ENCODE measurements at places on chromosomes 2 and 18.

DNA sequence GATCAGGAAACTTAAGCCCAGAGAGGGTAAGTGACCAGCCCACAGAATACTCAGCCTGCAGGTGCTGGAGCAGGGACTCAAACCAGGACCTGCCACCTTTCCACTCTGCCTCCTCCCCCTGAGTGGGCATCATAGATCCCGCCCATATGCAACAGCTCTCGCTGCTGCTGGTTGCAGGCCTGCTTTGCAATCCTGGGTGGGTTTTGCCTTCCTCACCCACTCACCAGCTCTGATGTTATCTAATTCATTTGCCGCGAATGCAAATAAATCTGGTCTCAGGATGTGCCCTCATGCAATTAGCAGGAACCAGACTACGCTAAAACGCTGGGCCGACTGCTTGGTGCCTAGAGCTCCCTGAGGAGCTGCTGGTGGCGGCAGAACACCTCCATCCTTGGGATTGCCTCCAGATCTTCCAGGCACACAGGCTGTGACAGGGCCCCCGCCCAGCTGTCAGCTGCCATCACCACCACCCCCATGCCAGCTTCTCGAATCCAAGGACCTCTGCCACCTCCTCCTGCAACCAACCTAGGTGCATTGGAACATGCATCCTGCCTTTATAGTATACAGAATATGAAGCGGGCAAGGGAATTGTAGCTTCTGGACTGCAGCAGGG lies 28.8 kb downstream of the CNGA3 start:
- peak; percentile 28 for DNase-seq

- no peak for DNase-seq
Observed at GRCh38 chr2:143796051-143796450, 666.8 kb downstream of the ARHGAP15 start.

DNA sequence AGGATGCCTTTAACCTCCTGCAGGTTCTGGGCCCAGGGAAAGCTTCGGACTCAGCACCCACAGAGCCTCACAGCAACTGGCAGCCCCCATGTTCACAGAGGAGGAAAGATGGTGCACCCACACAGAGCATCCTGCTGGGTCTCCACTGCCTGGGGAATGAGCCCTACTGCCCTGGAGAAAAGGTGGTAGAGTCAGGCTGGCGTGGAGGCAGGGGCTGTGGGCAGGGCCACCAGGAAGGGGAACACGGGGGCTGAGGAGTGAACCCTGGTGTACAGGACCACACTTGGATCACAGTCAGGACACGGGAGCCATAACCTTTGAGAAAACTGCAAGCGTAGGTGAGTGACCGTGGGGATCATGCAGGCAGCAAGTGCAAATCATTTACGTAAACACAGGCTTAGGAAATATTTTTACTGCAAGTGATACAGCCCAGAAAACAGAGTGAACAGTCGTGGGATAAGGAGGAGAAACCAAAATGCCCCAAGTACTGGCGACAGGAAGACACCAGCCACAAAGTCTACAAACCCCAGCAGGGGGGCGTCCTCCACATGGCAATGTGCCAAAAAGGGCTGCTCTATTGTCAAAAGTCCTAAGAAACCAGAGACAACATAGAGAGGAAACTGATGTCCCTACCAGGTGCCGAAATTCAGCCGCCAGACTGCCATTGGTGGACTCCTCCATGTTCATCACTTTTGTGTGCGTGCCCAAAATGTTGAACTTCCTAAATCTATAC lies 27.6 kb downstream of the STAT1 start:
- no peak for DNase-seq

- no peak for DNase-seq
Observed at GRCh38 chr2:188364033-188364630, 72.5 kb downstream of the GULP1 start.

- no peak for DNase-seq
Observed at GRCh38 chr2:239944694-239945551, 80.2 kb downstream of the NDUFA10 start.

- peak; percentile 31 for DNase-seq
Observed at GRCh38 chr18:57444301-57444759, 9.2 kb downstream of the ONECUT2 start.

DNA sequence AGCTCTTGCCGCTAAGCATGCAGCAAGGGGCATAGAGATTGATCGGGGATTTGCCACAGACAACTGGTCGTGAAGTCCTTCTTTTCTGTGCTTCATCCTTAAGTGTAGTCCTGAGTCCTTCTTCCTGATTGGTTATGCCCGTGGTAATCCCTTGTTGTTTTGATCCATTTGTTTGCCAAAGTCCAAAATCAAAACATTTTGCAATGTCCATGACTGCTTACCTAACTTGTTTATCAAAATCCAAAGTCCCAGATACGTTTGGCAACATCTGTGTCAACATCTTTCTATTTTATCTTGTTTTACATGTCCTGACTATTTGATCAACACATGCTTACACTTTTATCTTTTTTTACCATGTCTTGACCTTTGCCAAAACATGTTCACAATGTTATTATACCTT lies 229.0 kb upstream of the ZNF804A start:
- DNase-seq: no peak

DNA sequence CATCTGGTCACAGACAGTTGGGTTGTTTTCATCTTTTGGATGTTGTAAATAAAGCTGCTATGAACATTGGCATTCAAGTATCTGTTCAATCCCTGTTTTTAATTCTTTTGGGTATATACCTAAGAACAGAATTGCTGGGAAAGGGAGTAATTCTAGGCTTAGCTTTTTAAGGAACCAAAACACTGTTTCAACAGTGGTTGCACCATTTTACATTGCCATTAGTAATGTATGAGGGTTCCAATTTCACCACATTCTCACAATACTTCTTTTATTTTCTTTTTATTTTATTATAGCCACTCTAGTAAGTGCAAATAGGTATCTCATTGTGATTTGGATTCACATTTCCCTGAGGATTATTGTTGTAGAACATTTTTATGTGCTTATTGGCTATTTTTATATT lies 108.9 kb upstream of the GLS start:
- no peak for DNase-seq

DNA sequence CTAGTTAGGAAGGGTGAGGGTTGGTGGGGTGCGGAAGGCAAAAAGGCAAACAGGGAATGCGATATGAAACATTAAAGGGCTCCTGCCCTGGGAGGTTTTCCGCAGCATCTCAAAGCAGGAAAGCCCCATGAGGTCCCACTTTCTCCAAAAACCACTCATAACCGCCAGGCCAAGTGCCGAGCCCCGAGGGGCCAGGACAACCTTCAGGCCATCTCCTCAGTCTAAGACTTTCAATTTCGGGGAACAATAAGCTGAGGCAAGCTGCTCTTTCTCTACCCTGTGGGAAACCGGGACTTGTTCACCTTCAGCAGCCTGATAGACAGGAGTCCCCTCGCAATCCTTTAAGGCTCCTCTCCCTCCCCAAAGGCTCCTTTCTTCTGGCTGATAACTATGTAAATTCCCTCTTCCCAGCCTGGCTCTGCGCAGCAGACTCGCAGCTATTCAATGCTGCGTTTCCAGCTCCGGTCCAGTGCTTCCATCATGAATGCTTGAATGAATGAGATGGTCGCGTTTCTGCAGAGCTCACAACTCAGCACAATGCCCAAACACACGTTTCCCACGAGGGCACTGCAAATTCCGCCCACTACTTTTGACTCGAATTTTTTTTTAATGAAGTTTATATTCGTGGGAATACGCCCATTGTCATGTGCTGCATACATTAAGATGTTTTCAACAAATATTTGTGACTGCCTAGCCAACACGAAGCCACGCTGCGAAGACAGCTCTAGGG lies 1.4 kb downstream of the LAMA1 start:
- peak; percentile 46 for DNase-seq

DNA sequence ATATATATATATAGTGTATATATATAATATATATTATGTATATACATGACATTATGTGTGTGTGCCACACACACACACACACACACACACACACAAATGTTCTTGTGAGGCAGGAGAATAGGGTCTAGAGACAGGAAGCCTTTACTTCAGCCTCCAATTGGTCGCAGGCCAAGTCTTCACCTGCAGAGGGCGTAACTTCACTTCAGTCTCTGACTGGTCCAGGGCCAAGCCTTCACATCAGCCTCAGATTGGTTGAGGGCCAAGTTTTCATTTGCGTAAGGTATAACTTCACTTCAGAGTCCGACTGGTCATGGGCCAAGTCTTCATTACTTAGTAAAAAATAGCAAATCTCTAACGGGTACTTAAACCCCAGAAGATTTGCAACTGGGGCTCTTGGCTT lies 13.2 kb upstream of the SS18 start:
- no peak for DNase-seq

- peak; percentile 14 for DNase-seq
Observed at GRCh38 chr2:118224895-118225311, 136.6 kb downstream of the INSIG2 start.

DNA sequence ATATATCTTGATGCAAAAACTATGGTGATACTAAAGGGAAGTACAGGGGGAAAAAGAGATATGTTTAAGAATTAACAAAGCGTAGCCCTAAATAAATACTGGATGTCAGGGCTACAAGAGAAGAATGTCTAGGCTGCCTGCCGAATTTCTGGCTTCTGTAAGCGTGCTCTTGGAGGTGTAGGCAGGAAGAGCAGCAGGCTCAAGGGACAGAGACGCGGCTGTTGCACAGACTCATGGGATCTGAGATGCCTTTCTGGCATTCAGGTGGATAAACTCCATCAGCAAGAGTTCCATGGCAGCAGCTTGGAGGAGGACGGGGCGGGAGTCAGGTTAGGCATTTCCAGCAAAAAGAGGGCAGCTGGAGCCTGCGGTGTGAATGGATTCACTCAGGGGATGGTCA lies 123.2 kb upstream of the TWIST2 start:
- no peak for DNase-seq

- DNase-seq: no peak
Observed at GRCh38 chr2:67259556-67260342, 137.4 kb upstream of the ETAA1 start.

DNA sequence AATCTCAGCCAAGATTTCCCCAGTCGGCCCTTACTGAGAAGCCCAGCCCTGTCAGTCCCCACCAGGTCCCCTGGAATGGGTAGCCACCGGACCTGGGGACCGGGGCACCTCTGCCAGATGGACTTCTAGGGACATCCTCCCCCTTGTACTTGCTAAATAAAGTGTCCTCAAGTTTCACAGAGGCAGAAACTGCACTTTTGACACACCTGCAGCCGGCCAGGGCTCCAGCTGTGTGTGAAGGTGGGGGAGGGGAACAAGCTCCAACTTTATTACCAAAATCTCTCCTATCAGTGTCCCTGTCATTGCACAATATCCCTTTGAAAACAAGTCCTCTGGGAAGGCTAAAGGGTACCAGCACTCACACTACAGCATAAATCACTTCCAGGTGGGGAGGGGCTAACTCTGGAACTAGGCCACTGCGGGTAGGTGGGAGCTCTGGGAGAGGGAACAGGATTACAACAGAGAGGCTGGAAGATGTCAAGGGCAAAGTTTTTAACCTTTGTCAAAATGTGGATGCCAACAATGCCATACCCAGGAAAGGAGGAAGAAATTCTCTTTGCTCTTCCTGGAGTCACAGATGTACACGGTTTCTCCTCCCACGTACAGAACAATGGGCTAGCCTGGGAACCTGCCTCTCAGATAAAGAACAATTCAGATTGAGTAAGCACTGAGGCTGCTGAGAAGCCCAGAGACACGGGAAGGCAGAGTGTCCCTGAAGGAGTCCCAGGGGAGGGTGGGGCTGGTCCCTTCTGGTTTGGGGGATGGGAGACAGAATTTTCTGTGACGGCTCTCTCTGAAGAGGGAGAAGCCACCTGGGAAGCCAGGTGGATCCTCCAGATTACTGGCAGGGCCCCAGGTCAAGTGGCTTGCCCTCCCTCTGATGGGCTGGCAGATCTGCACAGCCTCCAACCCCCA lies 11.0 kb downstream of the SDC1 start:
- no peak for DNase-seq

GRCh38 chr2:60522462-60522861 lies 31.0 kb downstream of the BCL11A start:
- DNase-seq: no peak

DNA sequence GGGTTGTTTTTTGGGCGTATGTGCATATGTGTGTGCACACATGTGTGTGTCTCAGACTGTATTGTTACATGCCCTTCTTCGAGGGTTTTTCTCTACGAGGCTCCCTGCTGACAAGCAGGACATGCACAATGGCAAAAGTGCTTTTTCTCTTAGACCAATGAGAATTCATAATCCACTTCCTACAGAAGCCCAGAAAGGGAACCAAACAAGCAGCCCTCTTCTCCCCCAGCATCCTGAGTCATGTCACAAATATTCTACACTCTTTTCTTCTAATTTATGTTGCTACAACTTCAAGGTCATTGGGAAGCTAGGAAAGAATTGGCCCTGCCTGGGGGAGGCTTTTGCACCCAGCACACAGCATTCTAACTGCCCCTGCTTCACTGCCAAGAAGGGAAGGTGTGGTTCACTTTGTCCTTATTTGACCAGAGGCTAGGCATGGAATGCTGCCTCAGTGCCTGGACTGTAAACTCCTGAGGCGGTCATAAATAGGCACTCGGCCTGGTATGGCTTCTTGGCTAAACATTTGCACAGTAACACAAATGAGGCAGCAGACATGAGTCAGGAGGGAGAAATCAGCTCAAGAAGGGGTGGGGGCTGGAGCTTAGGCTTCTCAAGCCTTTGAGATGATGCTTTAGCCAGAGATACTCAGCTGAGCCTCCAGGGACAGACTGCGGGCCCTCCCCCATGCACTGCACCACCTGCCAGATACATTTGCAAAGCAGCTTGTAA lies 92.7 kb upstream of the KLF7 start:
- DNase-seq: peak; percentile 81

DNA sequence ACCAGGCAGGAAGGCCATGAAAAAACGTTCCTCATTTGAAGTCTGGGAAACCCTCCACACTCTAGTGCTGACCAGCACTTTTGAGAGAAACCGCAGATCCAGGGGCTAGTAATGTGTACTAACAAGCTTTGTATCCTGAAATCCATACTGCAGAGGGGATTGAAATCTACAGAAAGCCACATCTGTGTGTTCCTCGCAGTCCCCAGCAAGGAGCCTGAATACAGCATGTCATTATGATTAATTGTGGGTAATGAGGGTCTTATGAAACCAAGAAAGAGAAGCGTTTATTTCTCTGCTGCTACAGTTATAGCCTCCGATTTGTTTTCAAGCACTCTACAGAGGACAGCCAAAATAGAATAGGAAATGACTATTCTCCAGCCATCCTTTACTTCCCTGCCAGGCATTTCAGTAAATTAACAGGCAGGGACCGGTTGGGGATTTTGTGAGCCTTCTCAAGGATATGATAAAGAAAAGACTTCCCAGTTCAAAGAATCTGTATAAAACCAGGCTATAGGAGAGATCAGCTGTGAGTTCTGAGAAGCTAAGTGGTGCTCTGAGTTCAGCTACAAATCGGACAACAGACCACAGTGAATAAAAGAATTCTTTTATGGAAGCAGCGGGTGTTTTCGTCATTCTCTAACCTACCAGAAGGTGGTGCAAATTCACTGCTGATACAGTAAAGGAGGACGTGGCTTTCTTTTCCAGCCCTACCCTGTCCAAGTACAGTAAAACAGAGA lies 133.4 kb downstream of the INSIG2 start:
- peak; percentile 64 for DNase-seq

GRCh38 chr2:59266453-59266852 lies 1025.3 kb upstream of the FANCL start:
- no peak for DNase-seq

- no peak for DNase-seq
Observed at GRCh38 chr18:12741351-12741750, 38.5 kb downstream of the PSMG2 start.
